ENCODE measurements at places on chromosomes 16 and 17.

DNA sequence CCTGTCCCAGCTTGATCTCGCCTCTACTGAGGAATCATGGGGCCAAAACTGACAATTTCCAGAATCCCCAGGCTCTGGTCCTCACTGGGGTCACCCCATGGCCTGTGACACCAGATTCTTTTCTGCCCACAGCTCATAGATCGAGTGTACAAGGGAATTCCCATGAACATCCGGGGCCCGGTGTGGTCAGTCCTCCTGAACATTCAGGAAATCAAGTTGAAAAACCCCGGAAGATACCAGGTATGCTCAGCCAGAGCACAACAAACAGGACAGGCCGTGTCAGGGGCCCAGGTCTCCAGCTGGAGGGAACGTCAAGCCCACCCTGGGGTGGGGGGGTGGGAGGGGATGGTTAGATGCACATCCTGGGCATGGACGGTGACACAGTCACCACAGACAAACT, 17.5 kb downstream of the USP6 start:
- no peak for DNase-seq

GRCh38 chr16:3655396-3656159, 1.1 kb downstream of the DNASE1 start:
- DNase-seq: no peak

GRCh38 chr17:72970797-72971196, 121.7 kb downstream of the SLC39A11 start:
- DNase-seq: no peak

DNA sequence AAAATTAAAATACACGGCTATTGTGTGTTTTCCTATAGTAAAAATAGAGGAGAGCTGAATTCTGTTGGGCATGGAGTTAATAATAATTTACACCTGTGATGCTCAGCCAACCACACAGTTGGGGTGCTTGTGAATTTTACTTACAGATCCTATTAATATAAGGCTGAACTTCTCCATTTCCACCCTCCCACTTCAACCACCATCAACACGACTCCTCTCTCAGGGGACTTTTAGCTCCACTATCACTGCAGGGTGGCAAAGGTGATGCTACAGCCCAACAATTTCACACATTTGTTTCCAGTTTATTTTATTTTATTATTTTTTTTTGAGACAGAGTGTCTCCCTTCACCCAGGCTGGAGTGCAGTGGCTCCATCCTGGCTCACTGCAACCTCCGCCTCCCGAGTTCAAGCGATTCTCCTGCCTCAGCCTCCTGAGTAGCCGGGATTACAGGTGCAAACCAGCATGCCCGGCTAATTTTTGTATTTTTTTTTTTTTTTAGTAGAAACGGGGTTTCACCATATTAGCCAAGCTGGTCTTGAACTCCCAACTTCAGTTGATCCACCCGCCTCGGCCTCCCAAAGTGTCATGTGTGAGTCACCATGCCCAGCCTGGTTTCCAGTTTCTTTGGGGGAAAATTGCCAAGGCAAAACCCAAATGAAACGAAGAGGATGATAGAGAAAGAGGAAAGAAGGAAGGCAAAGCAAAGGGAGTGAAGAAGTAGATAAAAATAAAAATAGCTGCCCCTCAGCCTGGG, 57.9 kb downstream of the GNA13 start:
- no peak for DNase-seq

DNA sequence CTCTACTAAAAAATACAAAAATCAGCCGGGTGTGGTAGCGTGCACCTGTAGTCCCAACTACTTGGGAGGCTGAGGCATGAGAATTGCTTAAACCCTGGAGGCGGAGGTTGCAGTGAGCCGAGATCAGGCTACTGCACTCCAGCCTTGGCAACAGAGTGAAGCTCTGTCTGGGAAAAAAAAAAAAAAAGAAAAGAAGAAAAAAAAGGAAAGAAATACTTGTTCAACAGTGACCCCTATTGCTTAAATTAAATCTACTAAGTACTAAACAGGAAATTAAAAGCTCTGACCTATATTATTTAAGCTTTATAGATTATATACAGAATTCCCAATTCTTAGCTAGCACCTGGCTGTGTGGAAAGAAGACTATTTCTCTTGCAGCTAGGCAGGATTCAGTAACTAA, 48.9 kb downstream of the FBXL20 start:
- DNase-seq: no peak

GRCh38 chr16:68737046-68737729, at the start of gene CDH1:
TSS of gene CDH1 (plus strand) at chr16:68737292. CDS start at chr16:68737416, 124 bp downstream.
- DNase-seq: no peak

Measured in BJ (cell line).